Activated naive CD4-positive, alpha-beta T cell (primary cell): ENCODE measurements at places on chromosomes 1 and 21.

DNA sequence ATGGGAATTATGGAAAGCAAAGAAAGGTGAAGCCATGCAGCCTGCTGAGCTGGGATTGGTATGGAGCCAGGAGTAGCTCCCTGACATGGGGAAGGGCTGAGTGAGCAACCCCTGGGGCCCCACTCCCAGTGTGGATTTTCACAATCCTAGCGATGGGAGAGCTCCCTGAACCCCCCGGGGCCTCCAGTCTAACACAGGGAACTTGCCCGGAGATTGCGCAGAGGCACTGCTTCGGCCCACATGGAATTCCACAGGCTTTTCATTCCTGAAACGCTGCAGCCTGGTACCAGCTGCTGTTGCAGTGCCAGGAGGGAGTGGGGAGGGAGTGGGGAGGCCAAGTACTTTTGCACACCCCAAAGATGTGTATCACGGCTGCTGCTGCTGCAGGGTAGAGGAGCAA, 110.4 kb upstream of the C21orf91 start:
- DNase-seq: no peak

- no peak for DNase-seq
These were observed 575.8 kb upstream of the PRMT6 start for GRCh38 chr1:106480629-106481028.

DNA sequence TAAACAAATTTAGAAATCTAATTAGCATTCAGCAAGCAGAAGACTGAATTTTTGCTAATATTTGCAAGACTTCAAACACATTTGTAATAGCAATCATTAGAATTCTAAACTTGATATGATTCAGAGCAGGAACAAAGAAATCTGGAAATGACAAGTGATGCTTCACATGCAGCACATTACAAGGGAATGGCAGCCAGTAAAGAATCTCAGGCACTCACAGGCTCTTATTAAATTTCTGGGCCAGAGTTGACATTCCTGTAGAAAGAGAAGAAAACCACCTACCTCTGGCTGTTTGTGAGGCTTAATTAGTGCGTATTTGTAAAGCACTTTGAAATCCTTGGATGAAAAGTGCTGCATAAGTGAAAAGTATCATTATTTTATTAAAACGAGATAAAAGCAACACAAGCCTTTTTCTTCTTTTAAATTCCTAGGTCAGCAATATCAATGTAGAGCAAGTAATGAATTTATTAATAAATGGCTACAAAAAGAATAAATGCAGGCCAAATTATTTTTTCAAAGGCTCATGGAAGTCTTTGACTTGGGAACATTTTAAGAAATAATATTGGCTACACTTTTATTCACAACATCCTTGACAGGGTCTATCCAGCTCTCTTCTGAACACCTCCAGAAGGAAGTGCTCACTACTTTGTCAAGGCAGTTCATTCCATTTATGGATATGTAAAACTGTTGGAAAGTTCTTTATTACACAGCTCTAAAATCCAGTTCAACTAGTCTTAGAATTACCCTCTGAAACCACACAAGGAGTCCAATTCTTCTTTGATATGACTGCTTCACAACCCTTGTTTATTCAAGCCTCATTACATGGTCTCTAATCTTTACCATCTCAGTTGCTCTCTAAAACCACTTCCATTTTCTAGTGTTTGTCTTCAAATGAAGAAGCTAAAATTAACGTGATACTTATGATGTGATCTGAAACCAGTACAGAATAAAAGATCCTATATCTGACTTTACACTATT, 32.1 kb upstream of the SCYL3 start:
- DNase-seq: no peak

DNA sequence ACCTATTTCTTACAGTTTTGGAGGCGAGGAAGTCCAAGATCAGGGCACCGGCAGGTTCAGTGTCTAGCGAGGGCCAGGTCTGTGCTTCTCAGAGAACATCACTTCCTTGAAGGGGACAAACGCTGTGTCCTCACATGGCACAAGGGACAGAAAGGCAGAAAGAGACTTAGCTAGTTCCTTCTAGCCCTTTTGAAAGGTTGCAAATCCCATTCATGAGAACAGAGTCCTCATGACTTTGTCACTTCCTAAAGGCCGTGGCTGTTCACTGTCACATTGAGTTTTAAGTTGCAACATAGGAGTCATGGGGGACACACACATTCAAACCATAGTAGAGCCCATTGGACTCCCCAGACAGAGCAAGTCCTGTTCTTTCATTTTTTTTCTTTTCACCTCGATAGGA, 27.4 kb downstream of the PER3 start:
- no peak for DNase-seq

- no peak for DNase-seq
These were observed at the start of gene WNT4 for GRCh38 chr1:22143065-22144033. Gene WNT4 (minus strand): TSS chr1:22143097. CDS start chr1:22142922, 175 bp downstream.

DNA sequence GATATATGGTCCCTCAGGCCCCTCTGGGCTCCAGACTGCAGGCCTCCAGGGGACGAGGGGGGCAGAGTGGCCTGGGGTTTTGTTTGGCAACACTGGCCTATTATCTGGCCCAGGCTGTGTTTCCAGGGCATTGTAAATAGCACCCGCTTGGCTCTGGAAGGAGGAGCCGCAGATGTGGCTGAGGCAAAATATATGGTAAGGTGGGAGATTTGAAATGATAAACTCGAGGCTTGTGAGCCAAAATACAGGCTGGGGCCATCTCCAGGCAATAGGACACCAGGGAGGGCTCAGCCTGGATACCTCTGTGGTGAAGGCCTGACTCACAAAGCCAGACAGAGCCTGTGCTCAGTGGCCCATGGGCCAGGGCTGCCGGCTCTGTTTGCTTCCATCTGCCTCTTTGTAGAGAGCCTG, 14.0 kb downstream of the NAV1 start:
- DNase-seq: no peak
